ENCODE measurements at places on chromosomes 11 and 22.

- no peak for DNase-seq
Observed at GRCh38 chr11:17263769-17264168, 12.8 kb upstream of the NUCB2 start.

DNA sequence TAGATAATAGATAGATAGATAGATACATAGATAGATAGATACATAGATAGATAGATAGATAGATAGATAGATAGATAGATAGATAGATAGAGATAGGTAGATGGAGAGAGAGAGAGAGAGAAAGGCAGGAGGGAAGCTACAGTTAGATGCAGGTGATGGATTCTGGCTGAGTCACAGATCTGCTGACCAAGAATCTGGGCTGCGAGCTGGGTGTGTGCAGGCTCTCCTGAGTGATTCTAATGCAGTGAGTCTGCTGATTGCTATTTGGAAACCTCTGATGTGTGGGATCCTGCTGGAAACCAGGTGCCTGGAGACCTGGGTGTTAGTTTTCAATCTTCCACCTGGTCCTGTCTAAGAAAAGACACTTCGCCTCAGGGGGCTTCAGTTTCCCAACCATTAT lies 1441.8 kb downstream of the TBC1D22A start:
- DNase-seq: no peak

DNA sequence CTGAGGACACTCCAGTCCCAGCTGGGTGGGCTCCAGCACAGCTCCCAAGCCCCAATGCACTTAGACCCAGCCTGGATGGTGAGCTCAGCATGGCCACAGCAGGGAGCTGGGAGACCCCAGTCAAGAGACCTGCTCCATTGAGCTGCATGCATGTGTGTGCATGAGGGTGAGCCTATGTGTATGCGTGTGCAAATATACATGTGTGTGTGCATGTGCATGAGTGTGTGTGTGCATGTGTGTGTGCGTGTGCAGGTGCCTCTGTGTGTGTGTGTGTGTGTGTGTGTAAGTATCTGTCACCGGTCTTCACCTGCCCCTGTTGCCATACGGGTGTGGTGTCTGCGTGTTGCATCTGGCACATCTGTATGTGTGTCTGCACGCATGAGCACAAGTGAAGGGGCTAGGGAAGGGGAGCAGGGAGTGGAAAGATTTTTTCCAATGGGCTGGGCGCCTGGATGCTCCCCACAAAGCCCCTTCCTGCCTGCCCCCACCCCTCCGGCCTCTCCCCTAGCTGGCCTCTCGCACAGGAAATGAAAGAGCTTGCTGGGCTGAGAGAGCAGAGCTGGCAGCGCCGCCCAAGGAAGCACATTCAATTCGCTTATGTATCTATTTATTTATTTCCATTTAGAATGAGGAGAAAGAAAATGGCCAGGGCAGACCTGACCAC lies 4.1 kb downstream of the TSPAN32 start:
- no peak for DNase-seq

DNA sequence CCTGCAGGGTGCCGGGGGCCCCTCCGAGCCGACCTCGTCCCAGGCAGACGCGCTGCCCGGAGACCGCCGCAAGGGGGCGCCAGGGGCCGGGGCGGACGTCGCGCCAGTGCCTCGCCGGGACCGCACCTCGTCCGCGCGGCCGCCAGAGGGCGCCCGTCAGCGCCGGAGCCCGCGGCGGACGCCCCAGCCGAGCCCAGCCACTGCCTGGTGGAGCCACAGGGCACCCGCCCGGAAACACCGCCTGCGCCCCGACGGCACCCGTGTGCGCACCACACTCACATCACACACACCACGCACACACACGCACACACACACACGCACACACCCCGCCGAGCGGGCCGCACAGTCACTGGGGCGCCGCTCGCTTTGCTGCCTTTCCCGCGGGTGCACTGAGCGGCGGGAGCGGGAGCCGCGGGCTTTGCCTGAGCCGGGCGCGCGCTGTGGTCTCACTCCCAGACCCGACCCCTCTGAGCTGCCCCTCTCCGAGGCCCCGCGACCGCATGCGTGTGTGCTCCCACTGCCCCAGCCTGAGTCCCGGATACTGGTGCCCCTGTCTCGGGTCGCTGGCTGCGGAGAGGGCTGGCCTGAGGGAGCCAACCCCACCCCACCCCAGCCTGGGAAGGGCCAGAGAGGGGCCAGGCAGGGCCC lies 449.3 kb downstream of the OPCML start:
- DNase-seq: peak; percentile 28

DNA sequence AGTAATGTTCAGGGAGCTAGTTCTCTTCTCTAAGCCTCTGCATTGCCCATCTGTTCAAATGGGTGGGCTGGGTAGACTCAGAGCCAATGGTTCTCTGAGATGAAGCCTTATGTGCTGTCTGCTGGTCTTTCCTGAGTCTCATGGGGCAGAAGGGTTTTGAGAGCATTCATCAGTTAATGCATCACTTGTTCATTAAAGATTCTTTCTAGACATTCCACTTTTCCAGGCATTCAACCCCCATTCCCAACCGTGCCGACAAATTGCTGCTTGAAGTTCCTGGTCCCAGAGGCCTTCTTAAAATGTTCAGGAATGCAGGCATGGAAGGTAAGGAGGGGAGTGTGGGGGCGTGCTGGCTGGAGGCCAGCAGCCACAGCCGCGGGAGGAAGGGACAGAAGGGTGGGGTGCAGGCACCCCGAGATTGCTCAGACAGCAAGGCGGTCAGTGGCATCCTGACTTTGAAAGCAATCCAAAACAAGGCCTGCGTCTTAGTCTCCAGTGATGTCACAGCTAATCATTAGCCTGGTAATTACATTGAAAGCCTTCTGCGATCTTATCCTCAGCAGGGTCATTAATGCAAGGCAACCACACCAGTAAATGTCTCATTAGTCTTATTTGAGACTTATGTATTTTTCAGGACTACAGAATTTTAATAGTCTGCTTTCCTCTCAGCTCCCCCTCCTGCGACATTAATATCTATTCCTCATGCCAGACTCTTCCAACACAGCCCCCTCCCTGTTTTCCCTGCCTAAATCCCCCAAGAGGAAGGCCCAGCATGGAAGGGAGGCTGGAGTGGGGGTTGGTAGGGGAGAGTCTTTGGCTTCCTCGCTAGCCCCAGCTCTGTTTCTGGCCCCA lies 328.8 kb downstream of the MIAT start:
- no peak for DNase-seq

- no peak for DNase-seq
Observed at GRCh38 chr11:28257761-28258160, 149.6 kb downstream of the METTL15 start.

DNA sequence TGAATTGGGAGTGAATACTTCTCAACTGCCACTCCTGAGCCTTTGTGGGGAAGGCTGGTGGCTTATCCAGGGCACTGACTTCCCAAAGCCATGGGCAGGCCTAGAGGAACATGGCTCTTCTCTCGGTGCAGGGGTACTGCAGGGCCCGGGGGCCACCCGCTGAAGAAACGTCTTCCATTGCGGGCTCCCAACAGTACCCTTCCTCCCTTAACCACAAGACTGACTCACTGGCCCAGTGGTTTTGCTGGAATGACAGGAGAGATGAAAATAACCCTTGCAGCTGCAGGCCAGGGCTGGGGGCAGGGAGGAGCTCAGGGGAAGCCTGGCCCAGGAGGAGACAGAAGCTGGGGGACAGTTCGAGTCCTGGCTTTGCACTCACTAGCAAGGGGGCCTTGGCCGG lies 13.5 kb downstream of the TXN2 start:
- no peak for DNase-seq

GRCh38 chr11:33703234-33703633 lies 2.6 kb upstream of the C11orf91 start:
- no peak for DNase-seq

GRCh38 chr11:3888876-3889275 lies 33.4 kb downstream of the STIM1 start:
- DNase-seq: no peak

GRCh38 chr11:42595876-42596275 lies 715.9 kb upstream of the API5 start:
- DNase-seq: no peak

GRCh38 chr22:38026130-38027111 lies 30.8 kb upstream of the PICK1 start:
- DNase-seq: no peak

GRCh38 chr11:103875855-103876510 lies 160.5 kb upstream of the DDI1 start:
- no peak for DNase-seq

DNA sequence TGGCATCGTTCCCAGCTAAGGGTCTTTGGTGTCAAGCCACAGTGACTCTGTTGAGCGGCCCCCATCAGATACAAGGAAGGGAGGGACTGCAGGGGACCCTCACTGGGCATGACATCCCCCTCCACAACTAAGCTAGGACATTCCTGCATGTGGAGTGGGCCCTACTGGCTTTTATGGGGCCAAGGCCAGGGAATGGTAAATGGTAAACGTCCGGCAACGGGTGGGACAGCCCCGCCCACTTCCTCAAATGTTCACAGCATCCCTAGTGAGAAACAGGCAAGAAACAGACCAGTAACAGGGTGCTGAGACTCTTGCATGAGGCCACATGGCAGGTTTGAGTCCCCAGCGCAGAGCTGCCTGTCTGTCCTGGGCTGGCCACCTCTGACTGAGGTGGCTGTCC lies 4.4 kb downstream of the TMPRSS6 start:
- DNase-seq: no peak

- DNase-seq: no peak
Observed at GRCh38 chr22:42171417-42171816, 40.8 kb upstream of the CYP2D6 start.

DNA sequence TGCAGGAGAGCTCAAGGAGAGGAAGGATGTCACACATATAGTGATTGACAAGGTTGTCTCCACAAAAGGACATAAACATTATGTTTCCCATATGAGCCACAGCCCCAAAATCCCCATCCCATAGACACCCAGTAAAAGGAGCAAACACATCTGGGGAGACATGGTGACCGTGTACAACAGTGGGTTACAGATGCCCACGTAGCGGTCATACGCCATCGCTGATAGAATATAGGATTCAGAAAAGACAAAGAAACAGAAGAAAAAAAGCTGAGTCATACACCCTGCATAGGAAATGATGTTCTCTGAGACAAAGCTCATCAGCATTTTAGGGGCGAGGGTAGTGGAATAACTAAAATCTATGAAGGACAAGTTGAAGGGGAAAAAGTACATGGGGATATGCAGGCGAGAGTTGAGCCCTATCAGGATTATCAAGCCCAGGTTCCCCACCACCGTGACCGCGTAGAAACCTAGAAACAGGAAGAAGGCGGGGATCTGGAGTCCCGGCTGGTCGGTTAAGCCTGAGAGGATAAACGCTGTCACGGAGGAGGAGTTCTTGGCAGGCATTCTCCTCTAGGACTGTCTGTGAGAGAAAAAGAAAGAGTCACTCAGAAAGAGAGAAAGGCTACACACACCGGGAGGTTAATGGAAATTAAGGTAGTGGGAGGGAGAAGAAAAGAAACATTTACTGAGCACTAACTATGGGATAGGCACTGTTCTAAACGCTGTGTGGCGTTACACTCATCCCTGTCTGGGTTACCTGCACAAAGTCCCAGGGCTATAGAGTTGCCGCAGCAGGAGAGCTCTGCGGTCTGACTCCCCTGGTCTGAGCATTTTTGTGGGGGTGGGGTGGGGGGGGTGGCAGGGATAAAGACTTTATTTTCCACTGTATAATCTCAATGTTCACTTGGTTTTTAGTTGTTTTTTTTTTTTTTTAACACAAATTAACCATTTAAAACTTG lies 36.1 kb upstream of the OR8B8 start:
- DNase-seq: no peak

DNA sequence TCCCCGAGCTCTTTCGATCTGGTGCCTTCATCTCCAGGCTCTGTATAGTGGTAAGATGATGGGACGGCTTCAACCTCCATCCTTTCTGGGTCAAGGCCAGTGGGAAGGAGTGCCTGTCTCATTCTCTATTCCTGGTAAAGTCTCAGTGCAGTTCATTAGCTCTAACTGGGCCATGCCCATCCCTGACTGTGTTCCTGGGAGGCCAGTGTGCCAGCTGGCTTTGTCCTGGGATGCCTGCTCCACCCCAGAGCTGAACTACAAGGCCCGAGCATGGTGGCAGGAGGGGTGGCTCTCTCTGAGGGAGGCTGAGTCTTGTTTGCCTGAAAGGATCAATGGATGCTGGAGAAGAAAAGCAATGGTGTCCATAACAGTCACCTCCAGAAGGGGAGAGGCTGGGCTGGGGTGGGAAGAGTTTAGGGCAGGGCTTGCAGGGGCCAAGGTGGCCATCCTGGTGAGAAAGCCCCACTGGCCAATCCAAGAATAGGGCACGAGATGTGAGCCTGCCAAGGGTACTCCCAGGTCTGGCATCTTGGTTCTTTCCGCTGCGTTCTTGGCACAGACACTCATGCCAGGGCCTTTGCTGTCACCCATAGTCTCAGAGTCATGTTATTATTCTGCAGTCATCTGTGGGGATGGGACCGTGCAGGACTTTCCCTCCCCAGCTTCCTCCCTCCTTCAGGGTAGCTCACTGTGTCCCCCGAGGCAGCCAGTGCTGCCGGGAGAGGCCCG lies 60.1 kb downstream of the PARVB start:
- DNase-seq: no peak

Data from stimulated activated CD4-positive, alpha-beta T cell treated with anti-CD3 and anti-CD28 coated beads, Interleukin-4, amount 100 ng/mL, for 4 hours (primary cell).